ENCODE measurements at places on chromosomes 1 and 21. TPM values are rescaled to one million over a fixed set of nuclear protein-coding genes. Genes with fewer than 3 reads are reported as not detected.

CA6 gene
- not detected for total RNA-seq

OR2T33 gene
- total RNA-seq, result not detected

LCA5L gene
- 0.33 TPM for total RNA-seq

HJV gene
- total RNA-seq, result not detected

LAD1 gene
- not detected for total RNA-seq

LCE2C gene
- not detected for total RNA-seq

NPHS2 gene
- total RNA-seq, result under 0.01 TPM

ARMH1 gene
- total RNA-seq, result 2.8 TPM

KCNK2 gene
- 14.1 TPM for total RNA-seq

GBP4 gene
- total RNA-seq, result 1.3 TPM

OR2L3 gene
- total RNA-seq, result not detected

CD1C gene
- total RNA-seq, result not detected

SH2D2A gene
- not detected for total RNA-seq

SPATA6 gene
- total RNA-seq, result 10.3 TPM

PTCH2 gene
- total RNA-seq, result 0.33 TPM

GPR52 gene
- 1.8 TPM for total RNA-seq

AGL gene
- total RNA-seq, result 13.1 TPM

KRTAP20-2 gene
- total RNA-seq, result not detected

HAO2 gene
- total RNA-seq, result not detected

L1TD1 gene
- 0.67 TPM for total RNA-seq

FMO4 gene
- total RNA-seq, result 4.2 TPM

MIXL1 gene
- total RNA-seq, result not detected

PODN gene
- 0.34 TPM for total RNA-seq

WDR64 gene
- not detected for total RNA-seq

ANKRD65 gene
- not detected for total RNA-seq

METTL25B gene
- total RNA-seq, result 10.2 TPM

GPR37L1 gene
- not detected for total RNA-seq

ERVH48-1 gene
- total RNA-seq, result not detected

LRRC40 gene
- 18.2 TPM for total RNA-seq

GPR61 gene
- under 0.01 TPM for total RNA-seq

C1orf185 gene
- total RNA-seq, result not detected

NHLH1 gene
- total RNA-seq, result under 0.01 TPM

OR14I1 gene
- total RNA-seq, result not detected

HPDL gene
- 5.9 TPM for total RNA-seq

ELAVL4 gene
- not detected for total RNA-seq

LCE1F gene
- total RNA-seq, result not detected

All from melanocyte of skin (primary cell).